Epithelial cell of proximal tubule (primary cell): ENCODE measurements at places on chromosomes 4 and X. TPM values are rescaled to one million over a fixed set of nuclear protein-coding genes. Genes with fewer than 3 reads are reported as not detected.

The SLC25A5 gene
- total RNA-seq: 298 and 821 TPM in 2 replicates

The FANCB gene
- 3.0 and 5.9 TPM in 2 replicates for total RNA-seq

The RS1 gene
- not detected in 2 replicates for total RNA-seq

The APLN gene
- total RNA-seq: 0.36 and 1.8 TPM in 2 replicates

The CLCN3 gene
- total RNA-seq: 27.6 and 31.3 TPM in 2 replicates

The JAKMIP1 gene
- total RNA-seq: not detected in 2 replicates

The SPARCL1 gene
- total RNA-seq: not detected in 2 replicates

The MID2 gene
- total RNA-seq: 6.1 and 11.0 TPM in 2 replicates

The ATP10D gene
- 9.7 and 10.8 TPM in 2 replicates for total RNA-seq

The HDAC8 gene
- total RNA-seq: 13.2 and 14.0 TPM in 2 replicates

The DACH2 gene
- total RNA-seq: not detected in 2 replicates

The CNGA2 gene
- total RNA-seq: not detected in 2 replicates

The SULT1B1 gene
- not detected in 2 replicates for total RNA-seq

The ZNF711 gene
- 2.5 and 4.3 TPM in 2 replicates for total RNA-seq

The ADGRG4 gene
- total RNA-seq: not detected in 2 replicates

The VCX3B gene
- not detected in 2 replicates for total RNA-seq

The YY2 gene
- total RNA-seq: 0.35 and 1.2 TPM in 2 replicates

The NRK gene
- 19.3 and 26.9 TPM in 2 replicates for total RNA-seq

The EDNRA gene
- 3.3 and 3.9 TPM in 2 replicates for total RNA-seq

The NR3C2 gene
- 0.98 and 1.5 TPM in 2 replicates for total RNA-seq

The GAGE2A gene
- total RNA-seq: not detected in 2 replicates

The ATP1B4 gene
- total RNA-seq: not detected in 2 replicates

The ADH1B gene
- total RNA-seq: not detected in 2 replicates

The DDX53 gene
- total RNA-seq: not detected in 2 replicates

The CASK gene
- 22.9 and 58.8 TPM in 2 replicates for total RNA-seq
